ENCODE measurements at places on chromosomes 4 and X.
A peak's percentile ranks its signal among the peaks of the same experiment; 100 is the strongest.

DNA sequence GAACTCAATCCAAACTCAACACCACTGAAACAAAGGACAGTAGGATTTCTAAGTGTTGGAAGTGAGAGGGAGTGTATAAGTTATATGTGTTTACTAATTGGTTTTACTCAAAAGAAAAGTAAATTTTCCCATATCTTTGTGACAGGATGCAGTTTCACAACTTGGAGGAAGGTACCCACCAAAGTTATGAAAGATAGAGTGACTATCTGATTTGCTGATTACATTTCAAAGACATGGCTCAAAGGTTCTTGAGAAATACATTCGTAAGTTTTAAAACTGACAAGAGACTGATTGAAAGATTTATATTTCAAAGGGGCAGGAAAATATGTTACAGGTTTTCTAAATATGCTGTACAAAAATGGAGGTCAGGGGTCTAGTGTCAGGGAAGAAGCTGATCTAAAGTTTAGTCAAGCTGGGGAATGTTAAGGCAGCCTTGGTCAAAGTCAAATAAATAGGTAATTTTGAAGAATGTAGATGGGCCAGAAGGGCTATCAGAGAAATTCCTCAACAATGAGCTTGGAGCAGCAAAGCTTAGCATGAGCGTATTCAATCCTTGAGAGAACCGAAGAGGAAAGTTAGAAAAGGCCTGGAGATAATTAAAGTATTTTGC lies 9.7 kb upstream of the COMMD8 start:
- no peak for DNase-seq

DNA sequence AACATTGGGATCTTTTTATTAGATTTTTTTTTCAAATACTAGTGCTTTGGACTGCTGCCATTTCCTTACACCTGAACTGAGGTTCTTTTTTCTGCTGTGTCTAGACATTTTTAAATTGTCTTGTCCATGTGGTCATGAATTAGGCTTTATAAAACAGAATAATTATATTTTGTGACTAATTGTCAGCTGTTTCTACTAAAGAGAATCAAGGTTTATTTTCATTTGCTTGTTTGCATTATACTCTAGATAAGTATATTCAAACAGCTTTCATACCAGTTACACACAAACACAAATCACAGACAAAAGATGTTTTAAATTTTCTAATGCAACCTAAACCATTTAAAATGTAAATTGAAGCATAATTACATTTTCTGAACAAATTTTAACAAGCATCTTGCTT lies 194.7 kb downstream of the GALNTL6 start:
- DNase-seq = no peak

- DNase-seq = peak; percentile 6
Observed at GRCh38 chr4:2365054-2365912, 53.2 kb downstream of the ZFYVE28 start.

DNA sequence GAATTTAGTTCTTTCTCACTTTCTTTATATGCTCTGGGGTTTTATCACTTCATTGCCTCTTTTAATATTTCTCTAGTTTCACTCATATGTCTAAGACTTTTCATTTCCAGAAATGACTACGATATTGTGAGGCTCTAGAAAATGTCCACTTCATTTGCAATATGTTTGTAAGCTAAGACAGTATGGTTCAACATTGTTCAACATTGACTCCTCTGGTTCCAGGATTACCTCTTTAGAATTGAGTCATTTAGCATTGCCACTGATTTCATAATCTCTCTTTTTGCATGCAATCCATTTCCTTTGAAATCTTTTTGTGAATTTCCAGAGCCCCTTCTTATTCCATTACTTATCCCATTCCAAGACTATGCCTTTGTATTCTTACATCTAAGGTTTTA lies 32.3 kb downstream of the BBS12 start:
- DNase-seq = no peak

- DNase-seq = no peak
Observed at GRCh38 chr4:6951880-6952381, 42.3 kb downstream of the TBC1D14 start.

GRCh38 chr4:113971706-113972360 lies 7.6 kb downstream of the ARSJ start:
- no peak for DNase-seq

GRCh38 chr4:39495446-39496213 lies 31.6 kb downstream of the UGDH start:
- no peak for DNase-seq

GRCh38 chr4:15339737-15340136 lies 88.1 kb upstream of the C1QTNF7 start:
- DNase-seq = no peak

All from WERI-Rb-1 (cell line).